Melanocyte of skin (primary cell): ENCODE measurements at places on chromosomes 16 and 17. TPM values are rescaled to one million over a fixed set of nuclear protein-coding genes. Genes with fewer than 3 reads are reported as not detected.

Gene PRSS21
- total RNA-seq, result not detected in 2 replicates

Gene PHKB
- 33.4 and 65.1 TPM in 2 replicates for total RNA-seq

Gene CA5A
- not detected in 2 replicates for total RNA-seq

Gene GPR142
- total RNA-seq, result not detected in 2 replicates

Gene RUNDC3A
- 0.15 and 0.33 TPM in 2 replicates for total RNA-seq

Gene KCNJ18
- not detected in 2 replicates for total RNA-seq

Gene SCNN1G
- not detected in 2 replicates for total RNA-seq

Gene ADGRG3
- total RNA-seq, result under 0.01 TPM in 1 of 2 replicates, not detected in the other

Gene C17orf100
- under 0.01 and 0.36 TPM in 2 replicates for total RNA-seq

Gene CACNG1
- total RNA-seq, result not detected in 2 replicates

Gene MC1R
- total RNA-seq, result 8.3 and 30.2 TPM in 2 replicates

Gene CCL2
- total RNA-seq, result 1.2 and 7.0 TPM in 2 replicates

Gene ESRP2
- total RNA-seq, result under 0.01 TPM in 1 of 2 replicates, not detected in the other

Gene PDILT
- total RNA-seq, result not detected in 2 replicates

Gene ZNF385C
- not detected in 2 replicates for total RNA-seq

Gene GUCY2D
- 1.4 TPM in 1 of 2 replicates, not detected in the other for total RNA-seq

Gene KRTAP9-8
- total RNA-seq, result not detected in 2 replicates

Gene TP53I13
- total RNA-seq, result 46.6 and 67.6 TPM in 2 replicates

Gene KRT14
- total RNA-seq, result under 0.01 and 0.62 TPM in 2 replicates

Gene EVPL
- under 0.01 TPM in 1 of 2 replicates, not detected in the other for total RNA-seq

Gene STH
- not detected in 2 replicates for total RNA-seq

Gene KRTAP1-5
- total RNA-seq, result not detected in 2 replicates

Gene SLC16A3
- total RNA-seq, result 15.1 and 26.5 TPM in 2 replicates

Gene UTS2R
- total RNA-seq, result not detected in 2 replicates

Gene MARVELD3
- total RNA-seq, result not detected in 2 replicates

Gene CHST5
- 0.34 TPM in 1 of 2 replicates, not detected in the other for total RNA-seq

Gene SMIM36
- not detected in 2 replicates for total RNA-seq

Gene SEPTIN12
- not detected in 2 replicates for total RNA-seq

Gene FZD2
- 2.9 and 3.3 TPM in 2 replicates for total RNA-seq

Gene DHRS7C
- total RNA-seq, result not detected in 2 replicates

Gene CRHR1
- not detected in 2 replicates for total RNA-seq

Gene HS3ST2
- under 0.01 TPM in 1 of 2 replicates, not detected in the other for total RNA-seq
